ENCODE measurements at places on chromosomes 3 and 15. TPM values are rescaled to one million over a fixed set of nuclear protein-coding genes. Genes with fewer than 3 reads are reported as not detected.

TM4SF4 gene
- total RNA-seq = not detected

LMAN1L gene
- 219 TPM for total RNA-seq

DTX3L gene
- 22.8 TPM for total RNA-seq

DNA sequence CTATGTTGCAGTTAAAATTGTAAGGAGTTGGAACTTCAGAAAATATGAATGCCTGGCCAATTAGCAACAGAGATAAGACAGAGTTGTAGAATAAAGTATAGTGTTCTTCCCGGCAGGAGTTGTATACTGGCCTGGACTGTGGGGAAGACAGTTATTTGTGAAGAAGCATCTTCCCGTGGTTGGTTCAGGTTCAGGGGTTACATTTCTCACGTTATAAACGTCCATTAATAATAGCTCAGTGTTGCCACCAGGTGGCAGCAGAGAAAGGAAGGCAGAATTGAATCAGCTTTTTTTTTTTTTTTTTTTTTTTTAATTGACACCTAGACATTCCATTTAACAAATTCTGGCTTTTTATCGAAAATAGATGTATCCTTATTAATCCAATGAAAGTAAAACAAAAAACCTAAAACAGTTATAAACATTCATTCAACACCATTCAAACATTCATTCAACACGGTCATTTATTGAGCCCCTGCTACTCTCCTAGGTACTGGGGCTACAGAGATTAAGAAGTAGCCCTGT lies 66.4 kb upstream of the NR2E3 start:
- DNase-seq = peak; percentile 49
